ENCODE measurements at places on chromosomes 12 and 14. TPM values are rescaled to one million over a fixed set of nuclear protein-coding genes. Genes with fewer than 3 reads are reported as not detected.

Gene FGD6
- 0.54 TPM for total RNA-seq

Gene MSRB3
- not detected for total RNA-seq

GRCh38 chr14:20976291-20976690 is 13.5 kb upstream of the METTL17 start:
- no peak for DNase-seq
- H3K27me3 ChIP-seq = peaks cover 20% of the 10 kb centered on the region
- no peaks in the 10 kb centered on the region for H3K4me1 ChIP-seq
- H3K27ac ChIP-seq = no peak overlapping the region
- H3K36me3 ChIP-seq = no peaks in the 10 kb centered on the region

- H3K36me3 ChIP-seq = no peaks in the 10 kb centered on the region
- H3K4me1 ChIP-seq = no peaks in the 10 kb centered on the region
- H3K4me3 ChIP-seq = no peak overlapping the region
Measured at GRCh38 chr14:105117710-105118385, 50.7 kb downstream of the JAG2 start.

Data from activated CD8-positive, alpha-beta T cell treated with anti-CD3 and anti-CD28 coated beads for 36 hours (primary cell).